Left lobe of liver (tissue), 2 donors: ENCODE measurements at places on chromosomes 5 and 9. TPM values are rescaled to one million over a fixed set of nuclear protein-coding genes. Genes with fewer than 3 reads are reported as not detected.

The AK3 gene
- total RNA-seq: 108 TPM

The SH3TC2 gene
- total RNA-seq: 0.43 TPM

The POU5F2 gene
- 0.38 TPM for total RNA-seq

The TPPP gene
- 4.1 TPM for total RNA-seq

The PCDHGA7 gene
- total RNA-seq: 0.33 TPM
